RWPE1 (cell line): ENCODE measurements at places on chromosomes 5 and 9.

DNA sequence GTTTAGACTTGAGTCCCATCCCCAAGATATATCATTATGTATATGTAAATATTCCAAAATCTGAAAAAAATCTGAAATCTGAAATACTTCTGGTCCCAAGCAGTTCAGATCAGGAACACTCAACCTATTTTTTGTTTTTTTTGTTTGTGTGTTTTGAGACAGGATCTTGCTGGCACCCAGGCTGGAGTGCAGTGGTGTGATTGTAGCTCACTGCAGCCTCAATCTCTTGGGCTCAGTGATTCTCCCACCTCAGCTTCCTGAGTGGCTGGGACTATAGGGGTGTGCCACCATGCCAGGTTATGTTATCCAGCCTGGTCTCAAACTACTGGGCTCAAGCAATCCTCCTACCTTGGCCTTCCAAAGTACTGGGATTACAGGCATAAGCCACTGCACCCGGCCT is 50.7 kb upstream of the TRAF1 start:
- DNase-seq = no peak

GRCh38 chr9:16319646-16320045 is 550.8 kb downstream of the BNC2 start:
- DNase-seq = no peak

DNA sequence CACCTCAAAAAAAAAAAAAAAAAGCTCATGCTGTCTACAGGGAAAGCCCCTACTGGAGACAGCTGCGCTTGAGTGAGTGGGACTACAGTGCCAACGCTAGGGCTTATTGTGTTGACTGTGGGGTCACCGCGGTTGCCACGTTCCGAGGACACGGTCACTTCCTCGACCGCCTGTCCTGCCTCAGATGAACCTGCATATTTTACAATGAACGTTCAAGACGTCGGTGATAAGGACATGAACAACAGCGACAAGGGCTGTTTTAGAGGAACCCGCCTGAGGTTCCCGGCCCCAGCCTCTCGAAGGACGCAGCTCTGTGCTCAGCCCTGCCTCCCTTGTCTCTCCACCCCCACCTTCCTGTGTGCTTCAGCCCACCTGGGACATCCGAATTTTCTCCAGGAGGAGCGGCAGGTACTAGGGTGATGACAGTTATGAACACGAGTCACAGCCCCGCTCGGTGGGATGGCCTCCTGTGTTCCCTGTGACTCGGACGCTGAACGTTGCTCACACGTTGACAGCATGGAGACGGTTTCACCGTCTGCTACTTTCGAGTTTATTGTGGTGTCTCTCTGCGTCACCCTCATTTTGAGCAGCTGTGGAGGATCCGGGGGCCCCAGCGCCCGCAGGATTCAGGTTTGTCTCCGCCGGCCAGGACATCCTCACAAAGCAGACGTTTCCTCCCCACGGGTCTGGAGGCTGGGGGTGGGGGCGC is 11.3 kb upstream of the DIPK1B start:
- DNase-seq = no peak

DNA sequence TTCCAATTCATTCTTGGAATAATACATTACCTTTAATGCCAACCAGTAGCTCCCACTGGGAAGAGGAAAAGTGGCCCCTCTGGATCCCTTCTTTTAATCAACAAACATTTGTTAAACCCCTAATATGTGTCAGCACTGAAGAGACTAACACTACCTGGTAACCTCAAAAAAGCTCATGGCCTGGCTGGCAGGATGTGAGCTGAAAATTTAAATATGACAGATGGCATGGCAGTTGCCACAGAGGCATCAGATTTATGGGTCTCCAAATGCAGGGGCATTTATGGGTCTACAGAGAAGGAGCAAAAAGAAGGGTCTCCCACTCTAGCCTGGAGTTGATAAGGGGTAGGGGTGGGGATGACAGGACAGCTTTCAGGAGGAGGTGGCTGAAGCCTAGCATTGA is 12.5 kb downstream of the DNAH5 start:
- DNase-seq = no peak

GRCh38 chr9:126223798-126224531 is 102.7 kb upstream of the MVB12B start:
- no peak for DNase-seq

DNA sequence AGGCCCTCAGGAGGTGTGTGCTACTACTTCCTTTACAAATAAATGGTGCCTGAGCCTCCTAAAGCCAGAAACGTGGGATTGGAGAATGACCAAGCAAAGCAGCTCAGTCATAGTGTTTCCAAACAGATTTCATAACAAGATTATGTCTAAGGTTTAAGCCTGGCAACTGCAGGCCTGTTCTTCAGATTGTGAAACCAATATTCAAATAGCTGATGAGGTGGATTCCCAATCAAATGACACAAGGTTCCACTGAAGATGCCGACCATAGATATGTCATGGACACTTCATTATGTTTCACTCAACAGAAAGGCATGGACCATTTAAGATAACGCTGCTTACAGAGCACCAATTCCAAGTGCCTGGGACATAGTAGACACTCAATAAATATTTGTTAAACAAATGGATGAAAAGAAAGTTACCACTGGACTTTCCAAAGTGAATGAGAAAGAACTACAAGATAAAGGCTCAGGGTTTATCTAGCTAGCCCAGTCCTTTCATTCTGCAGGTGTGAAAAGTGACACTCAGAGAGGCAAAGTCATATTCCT is 189.5 kb downstream of the ACTL7B start:
- DNase-seq = no peak

DNA sequence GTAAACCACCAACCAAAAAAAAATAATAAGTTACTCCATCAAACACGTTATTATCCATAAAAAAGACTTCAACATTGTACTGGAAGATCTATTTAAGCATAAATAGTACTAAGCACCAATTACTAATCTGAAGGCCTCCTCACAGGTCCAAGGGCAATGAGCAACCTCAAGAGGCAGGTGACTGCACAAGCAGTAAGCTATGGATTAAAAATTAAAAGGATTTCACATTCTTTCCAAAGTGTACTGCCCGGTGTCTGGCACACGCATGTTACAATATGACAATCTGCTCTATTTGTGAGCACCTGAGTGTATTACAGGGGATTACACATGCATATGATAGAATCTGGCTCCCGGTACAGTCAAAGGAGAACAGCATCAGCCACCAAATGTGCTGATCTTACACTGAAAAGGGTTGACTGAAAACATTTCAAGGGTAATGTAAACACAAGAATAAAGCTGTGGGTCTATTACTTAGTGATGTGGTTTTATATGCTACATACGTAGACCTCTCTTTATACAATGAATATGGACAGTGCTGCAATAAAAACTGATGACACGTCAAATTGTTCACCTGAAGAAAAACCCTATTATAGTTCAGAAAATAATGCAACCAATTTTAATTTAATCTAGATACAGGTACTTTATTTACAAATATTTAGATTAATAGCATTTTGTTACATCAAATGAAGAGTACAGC is 22.8 kb downstream of the RAB14 start:
- DNase-seq = no peak

DNA sequence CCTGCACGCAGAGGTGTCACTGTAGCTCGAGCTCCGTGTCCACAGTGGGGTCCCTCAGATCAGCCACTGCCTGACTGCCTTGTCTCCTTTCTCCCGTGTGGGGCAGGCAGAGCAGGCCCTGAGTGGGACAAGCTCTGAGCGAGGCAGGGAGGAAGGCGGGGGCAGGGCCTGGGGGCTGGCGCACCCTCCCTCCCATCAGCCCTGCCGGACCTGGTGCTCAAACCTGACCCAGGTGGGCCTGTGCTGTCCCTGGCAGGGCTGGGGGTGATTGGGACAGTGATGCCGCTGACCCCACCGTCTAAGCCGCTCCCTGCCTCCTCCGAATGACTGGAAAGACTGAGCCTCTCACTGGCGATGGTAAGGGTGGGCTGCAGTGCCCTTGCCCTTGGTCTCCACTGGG is 60.9 kb downstream of the KCNT1 start:
- DNase-seq = no peak

GRCh38 chr5:107636555-107636954 is 34.2 kb downstream of the EFNA5 start:
- no peak for DNase-seq

- no peak for DNase-seq
Measured at GRCh38 chr5:63919763-63920478, 42.3 kb downstream of the HTR1A start.

- no peak for DNase-seq
Measured at GRCh38 chr9:117232281-117232680, 182.6 kb downstream of the ASTN2 start.

GRCh38 chr5:113233606-113234005 is 201.2 kb downstream of the TSSK1B start:
- DNase-seq = no peak

DNA sequence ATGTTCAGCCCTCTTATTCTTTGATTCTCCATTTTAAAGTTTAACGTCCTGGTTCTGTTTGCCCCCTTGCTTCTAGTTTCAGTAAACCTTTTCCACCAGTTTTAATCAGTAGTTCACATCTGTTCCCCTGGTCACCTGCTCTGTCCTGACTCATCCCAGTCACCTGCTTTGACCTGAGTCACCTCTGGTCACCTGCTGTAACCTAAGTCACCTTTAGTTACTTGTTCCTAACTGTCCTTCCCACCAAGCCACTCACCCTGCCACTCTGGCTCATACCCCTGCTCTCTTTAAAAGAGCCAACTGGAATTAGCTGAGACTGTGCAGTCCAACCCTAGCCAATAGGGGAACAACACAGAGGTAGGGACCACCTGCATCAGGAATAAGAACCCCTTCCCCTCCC is 43.0 kb downstream of the SEMA6A start:
- DNase-seq = no peak

GRCh38 chr5:56023296-56023695 is 28.5 kb upstream of the IL6ST start:
- no peak for DNase-seq

- no peak for DNase-seq
Measured at GRCh38 chr5:121024416-121025311, 560.6 kb downstream of the PRR16 start.

DNA sequence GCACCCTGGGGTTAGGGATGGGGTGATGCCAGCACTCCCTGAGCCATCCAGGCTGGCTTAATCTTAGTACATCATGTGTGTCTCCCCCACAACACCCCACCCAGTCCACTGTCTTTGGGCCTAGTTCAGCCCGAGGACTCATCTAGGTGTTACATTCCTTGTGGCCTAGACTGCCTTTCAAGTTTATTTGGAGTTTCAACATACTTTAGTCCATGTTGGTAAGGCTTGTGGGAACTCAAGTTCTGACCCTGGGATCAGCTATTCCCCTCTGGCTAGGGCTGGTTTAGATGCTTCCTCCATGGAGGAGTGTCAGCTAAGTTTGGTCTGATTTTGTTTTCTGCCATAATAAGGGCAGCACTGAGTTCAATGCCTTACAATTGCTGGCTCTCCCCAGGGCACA is 302.4 kb downstream of the SMARCA2 start:
- no peak for DNase-seq

DNA sequence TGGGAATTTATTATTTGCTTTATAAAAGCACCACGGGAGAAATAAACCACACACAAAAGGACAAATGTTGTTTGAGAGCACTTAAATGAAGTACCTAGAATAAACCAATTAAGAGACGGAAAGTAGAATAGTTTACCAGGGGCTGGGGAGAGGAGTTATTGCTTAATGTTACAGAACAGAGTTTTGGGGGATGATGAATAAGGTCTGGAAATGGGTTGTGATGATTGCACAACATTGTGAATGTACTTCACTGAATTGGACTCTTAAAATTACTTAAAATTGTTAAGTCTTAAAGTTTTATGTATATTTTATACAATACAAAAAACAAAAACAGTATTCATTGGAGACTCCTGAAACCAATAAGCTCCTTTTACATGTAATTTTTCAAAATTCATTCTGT is 1.5 kb downstream of the ZBTB43 start:
- no peak for DNase-seq

- DNase-seq = no peak
Measured at GRCh38 chr9:121707477-121708424, 56.3 kb downstream of the DAB2IP start.
